AML-193 (cell line): ENCODE measurements at places on chromosomes 5 and 9.

DNA sequence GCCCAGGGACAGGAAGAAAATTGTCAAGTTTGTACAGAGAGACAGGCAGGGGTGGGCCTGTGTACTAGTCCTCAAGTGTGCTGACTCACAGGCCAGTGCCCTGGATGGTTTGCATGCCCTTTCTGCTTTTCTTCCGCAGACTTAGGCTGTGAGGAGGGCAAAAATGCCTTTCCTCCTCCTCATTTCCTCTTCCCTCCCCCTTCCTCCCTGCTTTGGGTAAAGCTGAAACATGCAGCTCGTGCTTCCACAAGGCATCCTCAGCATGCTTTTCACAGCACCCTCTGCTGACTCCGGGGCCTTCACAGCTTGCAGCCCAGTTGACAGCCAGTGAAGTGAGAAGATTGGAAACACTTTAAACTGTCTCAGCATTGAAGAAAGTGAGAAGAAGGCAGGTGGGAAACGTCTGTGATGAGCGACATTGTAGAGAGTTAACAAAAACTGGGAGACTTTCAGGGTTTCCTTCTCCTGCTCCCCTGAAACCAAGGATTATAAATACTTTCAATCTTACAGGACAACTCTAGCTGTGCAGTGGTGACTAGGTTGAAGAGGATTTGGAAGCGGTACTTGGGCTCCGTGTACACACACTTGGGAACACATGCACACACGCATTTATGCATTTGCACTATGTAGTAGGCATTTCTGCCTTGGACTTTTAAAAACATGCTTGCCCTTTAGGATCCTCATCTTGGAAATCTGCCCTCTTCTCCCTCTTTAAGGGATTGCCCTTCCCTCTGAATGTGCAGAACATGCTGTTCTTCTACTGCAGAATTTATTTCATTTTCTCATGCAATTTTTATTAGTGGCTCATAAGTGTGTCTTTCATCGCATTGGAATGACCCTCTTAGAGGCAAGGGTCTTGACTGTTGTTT lies 138.8 kb downstream of the GRIA1 start:
- no peak for DNase-seq

- DNase-seq = no peak
These were observed 11.9 kb upstream of the LRRC14B start for GRCh38 chr5:179401-179800.

GRCh38 chr5:174777583-174777982 lies 53.2 kb downstream of the MSX2 start:
- DNase-seq = no peak

- DNase-seq = no peak
These were observed 52.1 kb downstream of the IL31RA start for GRCh38 chr5:55903121-55903701.

DNA sequence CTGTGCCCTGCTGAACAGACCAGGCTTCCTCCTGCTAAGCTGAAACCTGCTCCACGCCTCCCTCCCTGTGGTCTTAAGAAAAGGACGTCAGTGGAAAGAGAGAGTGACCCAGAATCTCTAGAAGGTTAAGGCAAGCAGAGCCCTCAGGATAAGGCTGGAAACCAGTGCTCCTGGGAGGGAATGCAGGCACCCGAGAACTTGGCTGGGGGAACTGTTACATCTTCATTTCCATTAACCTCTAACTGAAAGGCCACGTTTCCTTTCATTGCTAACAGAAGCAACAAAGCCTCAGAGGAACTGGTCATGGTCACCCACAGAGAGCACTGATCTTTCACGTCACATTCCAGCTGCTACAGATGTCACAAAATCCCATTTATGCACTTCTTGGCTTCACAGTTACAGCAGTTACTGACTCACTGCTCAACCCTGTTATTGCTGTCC lies 26.1 kb upstream of the AKNA start:
- DNase-seq = no peak

DNA sequence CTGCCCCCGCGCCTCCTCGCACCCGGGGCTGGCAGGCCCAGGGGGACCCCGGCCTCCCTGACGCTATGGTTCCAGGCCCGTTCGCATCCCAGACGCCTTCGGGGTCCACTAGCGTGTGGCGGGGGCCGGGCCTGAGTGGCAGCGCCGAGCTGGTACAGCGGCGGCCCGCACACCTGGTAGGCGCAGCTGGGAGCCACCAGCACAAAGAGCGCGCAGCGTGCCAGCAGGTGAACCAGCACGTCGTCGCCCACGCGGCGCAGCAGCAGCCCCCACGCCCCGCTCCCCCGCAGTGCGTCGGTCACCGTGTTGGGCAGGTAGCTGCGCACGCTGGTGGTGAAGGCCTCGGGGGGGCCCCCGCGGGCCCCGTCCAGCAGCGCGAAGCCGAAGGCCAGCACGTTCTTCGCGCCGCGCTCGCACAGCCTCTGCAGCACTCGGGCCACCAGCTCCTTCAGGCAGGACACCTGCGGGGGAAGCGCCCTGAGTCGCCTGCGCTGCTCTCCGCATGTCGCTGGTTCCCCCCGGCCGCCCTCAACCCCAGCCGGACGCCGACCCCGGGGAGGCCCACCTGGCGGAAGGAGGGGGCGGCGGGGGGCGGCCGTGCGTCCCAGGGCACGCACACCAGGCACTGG lies 548 bp downstream of the TERT start:
- DNase-seq = no peak

- DNase-seq = peak; percentile 7
These were observed 73.7 kb upstream of the PJA2 start for GRCh38 chr5:109483395-109483971.

DNA sequence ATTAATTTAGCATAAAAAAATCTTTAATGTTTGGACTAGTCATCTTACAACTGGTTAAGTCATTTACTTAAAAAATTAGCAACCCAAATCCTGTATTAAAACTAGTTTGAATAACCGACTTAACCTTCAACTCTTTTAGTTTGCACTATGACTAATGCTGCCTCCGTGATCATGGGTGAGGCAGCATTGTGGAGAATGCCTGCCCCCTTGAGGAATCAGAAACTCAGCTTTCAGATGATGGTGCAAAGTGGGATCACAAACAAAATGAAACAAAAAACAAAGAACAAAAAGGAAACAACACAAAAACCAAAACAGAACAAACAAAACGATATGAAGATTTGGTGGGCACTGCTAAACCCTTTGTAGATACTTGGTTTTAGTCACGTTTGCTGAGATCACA lies 127.0 kb upstream of the PALM2AKAP2 start:
- no peak for DNase-seq

DNA sequence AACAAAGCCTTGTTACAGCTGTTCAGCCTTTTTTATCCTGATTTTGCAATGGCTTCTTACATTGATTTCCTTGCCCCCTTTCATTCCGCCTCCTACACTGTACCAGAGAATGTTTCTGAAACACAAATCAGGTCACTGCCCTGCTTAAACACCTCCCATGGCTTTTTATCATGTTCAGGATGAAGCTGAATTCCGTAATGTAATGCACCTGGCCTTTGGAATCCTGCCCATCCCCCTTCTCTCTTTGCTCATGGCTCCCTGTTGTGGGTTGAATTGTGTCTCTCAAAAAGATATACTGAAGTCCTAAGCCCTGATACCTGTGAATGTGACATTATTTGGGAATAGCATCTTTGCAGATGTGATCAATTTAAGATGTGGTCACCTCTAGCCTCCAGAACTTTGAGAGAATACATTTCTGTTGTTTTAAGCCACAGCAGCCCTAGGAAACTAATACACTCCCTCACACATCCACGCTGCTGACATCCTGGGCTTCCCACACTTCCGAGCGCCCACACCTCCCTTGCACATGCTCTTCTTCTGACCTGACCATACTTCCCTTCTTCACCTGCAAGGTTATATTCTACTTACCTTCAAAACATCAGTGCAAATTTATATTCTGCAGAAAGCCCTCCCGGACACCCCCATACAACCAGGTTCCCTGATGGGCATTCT lies 101.2 kb downstream of the DNAH5 start:
- DNase-seq = no peak

DNA sequence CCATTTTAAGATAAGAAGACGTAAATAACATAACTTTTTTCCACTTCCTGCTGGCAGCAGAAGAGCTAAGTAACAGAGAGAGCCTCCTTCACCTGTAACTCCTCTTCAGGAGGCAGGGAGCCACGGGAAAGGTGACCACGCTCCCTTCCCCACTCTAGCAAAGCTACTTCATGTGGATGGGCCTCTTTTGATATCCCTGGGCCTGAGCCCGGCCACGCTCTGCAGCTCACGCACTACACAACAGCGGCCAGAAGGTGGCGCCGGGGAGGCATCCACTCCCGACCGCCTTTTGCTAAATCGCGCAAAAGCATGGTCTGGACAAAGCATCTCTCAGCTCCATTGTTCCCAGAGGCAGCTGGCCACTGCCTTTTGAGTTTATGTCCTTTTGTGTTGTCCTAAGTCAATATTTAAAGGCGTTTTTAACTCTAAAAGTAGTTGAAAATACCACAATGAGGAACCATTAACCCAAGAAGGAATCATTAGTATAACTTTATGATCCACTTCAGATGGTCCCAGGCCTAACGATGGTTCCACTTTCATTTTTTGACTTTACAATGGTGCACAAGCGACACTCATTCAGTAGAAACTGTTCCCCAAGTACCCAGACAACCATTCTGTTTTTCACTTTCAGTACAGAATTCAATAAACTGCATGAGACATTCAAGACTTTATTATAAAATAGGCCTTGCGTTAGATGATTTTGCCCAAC lies 23.6 kb downstream of the CMBL start:
- peak; percentile 57 for DNase-seq
